ENCODE measurements at places on chromosomes 5 and 9.
A peak's percentile ranks its signal among the peaks of the same experiment; 100 is the strongest.

DNA sequence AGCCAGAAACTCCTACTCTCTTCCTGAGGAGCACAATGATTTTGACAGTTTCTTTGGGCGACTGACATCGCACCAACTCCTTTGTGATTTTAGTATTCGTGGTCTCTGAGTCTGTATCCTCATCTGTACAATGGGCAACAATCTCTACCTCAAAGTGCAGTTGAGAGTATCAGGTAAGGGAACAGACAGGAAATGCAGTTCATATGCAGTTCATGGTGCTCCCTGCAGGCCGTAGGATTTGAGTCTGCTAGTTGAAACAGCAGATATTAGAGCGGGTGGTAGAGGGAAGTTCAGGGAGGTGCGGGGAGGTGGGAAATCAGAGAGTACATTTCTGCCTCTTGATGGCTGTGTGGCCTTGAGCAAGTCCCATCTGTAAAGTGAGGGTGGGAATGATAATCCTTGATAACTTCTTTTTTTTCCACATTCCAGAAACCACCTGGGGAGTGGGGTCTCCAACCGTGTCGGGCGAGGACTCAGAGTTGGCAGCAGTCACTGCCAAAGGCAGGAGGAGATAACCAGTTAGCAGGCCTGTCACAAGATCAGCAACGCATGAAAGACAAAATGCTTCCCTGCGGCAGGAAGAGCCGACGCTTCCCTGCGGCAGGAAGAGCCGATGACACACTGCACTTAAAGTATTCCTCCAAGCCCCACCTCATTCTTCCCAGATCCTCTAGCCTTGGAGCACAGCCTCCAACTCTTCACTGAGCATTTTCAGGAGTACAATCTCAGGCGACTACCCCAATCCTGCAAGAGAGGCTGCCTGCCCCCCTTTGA lies 6.0 kb upstream of the NEK6 start:
- DNase-seq = no peak

- no peak for DNase-seq
Observed at GRCh38 chr5:134437847-134438581, 26.3 kb upstream of the CDKN2AIPNL start.

DNA sequence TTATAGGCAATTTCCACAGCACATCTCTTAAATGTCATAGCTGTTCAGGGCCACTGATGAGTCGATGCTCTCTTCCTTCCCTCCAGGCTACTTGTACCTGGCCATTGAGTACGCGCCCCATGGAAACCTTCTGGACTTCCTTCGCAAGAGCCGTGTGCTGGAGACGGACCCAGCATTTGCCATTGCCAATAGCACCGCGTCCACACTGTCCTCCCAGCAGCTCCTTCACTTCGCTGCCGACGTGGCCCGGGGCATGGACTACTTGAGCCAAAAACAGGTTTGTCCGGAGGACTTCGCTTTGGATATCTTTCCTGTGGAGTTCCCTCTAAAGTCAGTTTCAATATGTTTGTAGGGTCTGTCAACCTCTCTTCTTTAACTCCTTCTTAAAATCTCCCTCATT lies 84.3 kb downstream of the EQTN start:
- no peak for DNase-seq

- no peak for DNase-seq
Observed at GRCh38 chr5:140556438-140556837, 835 bp downstream of the SRA1 start.

GRCh38 chr9:98533132-98533531 lies 175.6 kb downstream of the GABBR2 start:
- no peak for DNase-seq

DNA sequence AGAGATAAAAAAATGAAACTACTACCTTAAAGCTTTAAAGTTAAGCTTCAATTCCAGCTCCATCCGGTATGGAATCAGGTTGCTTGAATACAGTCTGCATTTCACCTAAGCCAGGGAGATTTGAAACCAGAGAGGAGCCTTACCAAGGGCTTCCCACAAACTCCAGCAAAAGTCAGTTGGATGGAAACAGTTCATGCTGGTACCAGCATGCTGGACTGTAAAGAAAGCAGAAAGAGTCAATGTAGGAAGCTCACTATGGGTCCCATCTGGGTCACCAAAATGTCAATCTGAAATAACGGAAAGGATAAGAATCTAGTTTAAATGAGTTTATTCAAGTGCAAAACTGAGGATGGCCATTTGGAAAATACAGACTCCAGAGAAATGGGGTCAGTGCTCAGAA lies 65.3 kb downstream of the CDO1 start:
- no peak for DNase-seq

GRCh38 chr5:133751846-133752245 lies 139.5 kb upstream of the FSTL4 start:
- no peak for DNase-seq

GRCh38 chr9:6133346-6134063 lies 82.1 kb upstream of the IL33 start:
- DNase-seq = no peak

DNA sequence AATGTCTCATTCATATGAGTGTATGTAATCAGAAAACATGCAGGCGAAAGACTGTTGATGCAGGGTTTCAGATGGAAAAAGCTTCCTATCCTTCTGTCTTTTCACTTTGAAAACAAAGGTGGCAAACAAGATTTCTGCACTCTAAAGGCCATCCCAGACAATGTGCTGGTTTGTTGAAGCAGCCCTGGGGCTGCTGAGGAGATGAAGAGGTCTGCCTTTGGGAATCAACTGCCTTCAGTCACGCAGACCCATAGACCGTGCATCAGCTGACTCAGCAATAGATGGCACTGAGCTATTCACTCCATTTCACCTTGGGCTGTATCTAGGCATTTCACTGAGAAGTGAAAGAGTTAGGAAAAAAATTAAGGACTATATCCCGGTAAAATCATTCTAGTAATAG lies 60.5 kb upstream of the C5orf46 start:
- DNase-seq = no peak

- DNase-seq = no peak
Observed at GRCh38 chr5:4345850-4346249, 750.2 kb downstream of the IRX1 start.

DNA sequence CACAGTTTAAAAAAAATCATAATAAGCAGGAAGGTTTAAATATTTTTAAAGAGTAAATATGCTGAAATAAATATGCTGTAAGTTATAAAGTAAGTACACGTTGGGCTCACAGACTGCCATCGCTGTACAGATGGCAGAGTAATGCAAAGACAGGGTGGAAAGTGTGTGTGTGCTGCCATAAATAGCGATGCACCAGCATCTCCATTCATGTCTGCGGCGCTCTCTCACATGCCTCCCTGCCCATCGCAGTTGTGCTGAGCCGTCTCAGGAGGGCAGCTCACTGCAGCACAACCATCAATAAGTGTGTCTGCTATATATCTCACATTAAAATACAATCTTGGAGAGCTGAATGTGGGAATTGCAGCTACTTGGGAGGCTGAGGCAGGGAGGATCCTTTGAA lies 14.3 kb downstream of the MOCS2 start:
- DNase-seq = no peak

DNA sequence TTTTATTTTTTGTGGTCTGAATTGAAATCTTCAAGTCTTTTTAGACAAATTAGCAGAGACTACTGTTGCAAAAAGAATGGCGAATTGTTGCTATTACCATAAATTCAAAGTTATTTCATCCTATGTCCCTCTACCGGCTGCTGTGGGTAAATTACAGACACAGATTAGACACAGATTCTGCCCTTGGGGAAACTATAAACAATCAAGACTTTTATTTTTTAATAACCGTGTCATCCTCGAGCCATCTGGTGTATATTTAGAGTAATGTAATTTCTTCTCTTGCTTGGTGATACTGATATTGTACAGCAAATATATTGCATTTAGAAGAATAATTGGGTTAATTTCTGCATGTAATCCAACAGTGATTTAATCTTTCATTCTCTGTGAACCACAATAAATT lies 228.0 kb upstream of the ADAMTSL1 start:
- no peak for DNase-seq

GRCh38 chr5:56755036-56755555 lies 60.3 kb upstream of the MAP3K1 start:
- no peak for DNase-seq

GRCh38 chr5:74360535-74361210 lies 279.9 kb downstream of the ENC1 start:
- no peak for DNase-seq

DNA sequence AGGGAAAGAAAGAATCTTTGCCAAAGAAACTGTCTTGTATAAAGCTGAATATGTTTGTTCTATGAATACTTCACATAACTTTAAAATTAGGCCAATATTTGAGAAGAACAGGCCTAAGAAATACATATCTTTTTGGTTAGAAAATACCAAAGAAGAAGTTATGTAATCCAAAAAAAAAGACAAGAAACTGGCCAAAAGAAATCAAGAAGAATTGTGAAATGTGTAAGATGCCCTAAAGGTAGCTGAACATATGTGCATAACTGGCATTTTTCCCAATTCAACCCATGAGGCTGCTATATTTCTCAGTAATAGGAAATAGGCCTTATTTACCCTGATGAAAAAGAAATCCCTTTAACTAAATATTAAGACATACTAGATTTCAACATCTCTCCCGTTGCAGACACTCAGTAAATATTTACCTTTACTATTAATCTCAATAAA lies 290.0 kb downstream of the CETN3 start:
- DNase-seq = no peak

DNA sequence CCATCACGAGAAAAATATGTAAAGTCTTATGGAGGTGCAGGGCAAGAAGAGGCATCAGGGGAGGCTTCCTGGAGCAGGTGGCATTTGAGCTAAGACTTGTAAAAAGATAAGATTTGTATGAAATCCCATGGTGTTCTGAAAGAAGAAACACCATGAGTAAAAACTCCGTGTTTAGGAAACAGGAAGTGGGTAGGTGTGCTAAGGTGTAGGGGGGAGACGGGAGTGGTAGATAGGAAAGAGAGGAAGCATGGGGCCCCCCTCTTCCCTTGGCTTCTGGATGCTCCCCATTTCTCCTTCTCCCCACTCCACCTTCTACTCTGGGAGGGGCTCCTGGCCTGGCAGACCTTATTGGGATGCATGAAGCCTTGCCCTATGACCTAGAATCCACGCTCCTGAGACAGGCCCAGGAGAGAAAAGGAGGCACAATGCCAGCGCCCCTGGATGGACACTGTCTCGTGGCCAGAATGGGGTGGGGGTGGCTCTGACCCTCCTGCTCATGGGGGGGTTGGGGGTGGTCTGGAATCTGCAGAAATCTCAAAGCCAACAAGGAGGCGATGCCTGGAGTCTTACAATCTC lies 103.6 kb downstream of the GTF3C4 start:
- no peak for DNase-seq

GRCh38 chr9:31839273-31839672 lies 545.2 kb upstream of the ACO1 start:
- DNase-seq = no peak

DNA sequence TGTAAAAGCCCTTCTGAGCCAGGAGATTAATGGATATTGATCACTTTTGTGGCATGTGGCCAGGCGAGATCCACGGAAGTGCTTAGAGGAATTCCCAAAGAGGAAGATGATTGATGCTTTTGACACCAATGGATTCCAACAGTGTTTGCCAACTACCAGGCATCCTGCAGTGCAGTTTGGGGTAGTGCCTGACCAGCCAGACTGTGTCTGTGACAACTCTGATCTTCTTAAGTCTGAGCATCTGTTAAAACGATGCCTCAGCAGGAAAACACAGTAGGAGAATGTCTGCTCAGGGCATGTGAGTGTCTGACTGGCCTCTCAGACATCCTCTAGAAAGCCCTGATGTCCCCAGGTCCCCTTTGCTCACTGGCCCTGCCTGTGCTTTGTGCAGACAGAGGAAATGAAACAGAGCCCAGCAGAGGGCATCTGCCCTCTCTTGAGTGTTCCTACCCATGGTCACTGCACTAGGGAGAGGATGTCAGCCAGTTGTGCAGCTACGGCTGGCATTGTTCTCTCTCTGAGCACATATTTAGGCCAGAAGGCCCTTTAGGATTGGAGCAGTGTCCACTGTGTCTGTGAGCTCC lies 57.0 kb downstream of the TRPC7 start:
- no peak for DNase-seq

DNA sequence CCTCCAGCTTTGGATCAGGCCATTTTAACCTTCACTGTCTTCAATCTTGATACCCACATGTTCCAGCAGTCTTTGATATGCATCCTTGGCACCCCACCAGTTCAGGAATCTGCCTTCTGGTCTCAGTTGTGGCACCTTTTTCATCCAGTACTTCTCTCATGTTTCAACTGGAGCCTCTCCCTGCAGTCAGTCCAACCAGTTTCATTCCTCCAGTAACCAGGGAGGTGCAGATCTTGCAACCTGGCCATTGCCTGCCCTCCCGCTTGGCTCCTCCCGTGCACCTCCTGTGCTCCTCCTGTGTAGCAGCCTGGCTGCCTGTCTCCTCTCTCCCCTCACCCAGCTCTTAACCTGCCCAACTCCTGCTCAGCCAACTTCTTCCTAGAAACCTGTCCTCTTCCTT lies 20.2 kb downstream of the FUBP3 start:
- DNase-seq = no peak

DNA sequence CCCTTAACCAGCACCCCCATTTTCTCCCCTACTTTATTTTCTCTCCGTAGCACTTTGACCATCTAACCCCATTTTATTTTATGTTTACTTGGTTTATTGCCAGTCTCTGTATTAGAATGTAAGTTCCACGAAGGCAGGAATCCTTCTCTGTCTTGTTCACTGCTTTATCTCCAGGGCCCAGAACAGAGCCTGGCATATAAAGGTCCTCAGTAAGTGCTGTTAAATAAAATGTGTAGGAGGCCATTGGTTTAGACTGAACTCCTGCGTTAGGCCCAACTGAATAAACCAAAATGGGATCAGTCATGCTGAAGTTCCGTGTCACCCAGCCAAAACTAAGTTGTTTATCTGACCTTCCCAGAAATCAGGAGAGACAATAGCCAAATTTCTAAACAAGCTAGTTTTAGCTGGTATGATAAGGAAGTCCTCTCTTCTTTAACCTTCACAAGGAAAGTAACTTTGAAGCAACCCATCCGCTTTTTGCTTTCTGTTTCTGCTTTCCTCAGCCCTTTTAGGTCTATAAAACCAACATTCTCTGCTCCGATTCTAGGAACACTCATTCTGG lies 29.0 kb upstream of the CCNJL start:
- DNase-seq = no peak

GRCh38 chr5:178757049-178757809 lies 26.8 kb upstream of the ZNF354A start:
- DNase-seq = no peak

- DNase-seq = no peak
Observed at GRCh38 chr9:109212768-109213167, 45.7 kb upstream of the FRRS1L start.

GRCh38 chr5:62256161-62257019 lies 49.6 kb upstream of the KIF2A start:
- peak; percentile 4 for DNase-seq

All from CD4-positive, alpha-beta T cell (primary cell).